ENCODE measurements at places on chromosomes 13 and 19.

GRCh38 chr19:1884291-1884718 lies 991 bp downstream of the ABHD17A start:
- no peak for DNase-seq

DNA sequence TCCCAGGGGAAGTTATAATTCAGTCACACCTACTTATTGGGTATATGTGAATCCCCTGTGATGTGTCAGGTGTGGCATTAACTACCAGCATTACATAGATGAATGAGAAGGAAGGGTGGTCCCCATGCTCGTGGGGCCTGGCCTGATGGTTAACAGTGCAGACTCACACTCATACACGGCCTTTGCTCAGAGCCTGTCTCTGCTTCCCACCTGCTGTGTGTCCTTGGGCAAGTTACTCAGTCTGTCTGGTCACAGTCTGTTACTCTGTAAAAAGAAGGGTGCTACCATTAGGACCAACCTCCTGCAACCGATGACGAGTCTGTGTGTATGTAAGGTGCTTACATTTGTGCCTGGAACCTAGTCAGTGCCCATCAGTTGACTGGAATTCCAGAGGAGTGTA lies 23.8 kb downstream of the SAFB start:
- no peak for DNase-seq

DNA sequence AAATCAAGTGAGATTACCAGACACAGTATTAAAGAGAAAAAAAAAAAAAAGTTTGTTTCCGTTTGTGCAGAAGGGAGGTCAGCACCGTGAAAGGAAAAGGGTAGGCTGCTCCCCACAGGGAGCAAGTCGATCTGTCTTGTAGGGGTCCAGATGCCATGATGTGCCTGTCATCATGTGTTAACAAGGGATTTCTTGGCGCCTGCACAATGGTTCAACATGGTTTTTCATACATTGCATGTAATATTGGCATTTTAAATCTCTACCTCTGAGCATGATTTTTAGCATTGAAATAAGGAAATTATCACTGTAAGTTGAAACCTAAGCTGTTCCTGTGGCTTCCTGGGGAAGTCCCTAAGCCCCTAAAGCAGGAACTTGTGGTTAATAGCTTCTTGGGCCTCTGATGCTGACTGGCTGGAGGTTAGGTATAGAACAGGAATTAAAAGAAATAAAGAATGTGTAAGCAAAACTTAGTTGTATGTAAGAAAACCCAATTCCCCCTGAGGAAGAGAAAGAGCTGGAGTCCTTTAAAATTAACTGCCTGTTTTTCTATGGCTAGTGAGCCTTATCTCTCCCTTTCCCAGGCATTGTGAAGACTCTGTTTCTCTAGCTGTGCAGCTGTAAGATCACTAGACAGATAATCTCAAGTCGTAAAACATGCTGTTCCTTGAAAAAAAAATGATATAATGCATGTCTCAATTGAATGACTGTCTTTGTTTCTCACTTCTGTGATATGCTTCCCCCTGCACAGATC lies 7.4 kb upstream of the FCGBP start:
- no peak for DNase-seq

DNA sequence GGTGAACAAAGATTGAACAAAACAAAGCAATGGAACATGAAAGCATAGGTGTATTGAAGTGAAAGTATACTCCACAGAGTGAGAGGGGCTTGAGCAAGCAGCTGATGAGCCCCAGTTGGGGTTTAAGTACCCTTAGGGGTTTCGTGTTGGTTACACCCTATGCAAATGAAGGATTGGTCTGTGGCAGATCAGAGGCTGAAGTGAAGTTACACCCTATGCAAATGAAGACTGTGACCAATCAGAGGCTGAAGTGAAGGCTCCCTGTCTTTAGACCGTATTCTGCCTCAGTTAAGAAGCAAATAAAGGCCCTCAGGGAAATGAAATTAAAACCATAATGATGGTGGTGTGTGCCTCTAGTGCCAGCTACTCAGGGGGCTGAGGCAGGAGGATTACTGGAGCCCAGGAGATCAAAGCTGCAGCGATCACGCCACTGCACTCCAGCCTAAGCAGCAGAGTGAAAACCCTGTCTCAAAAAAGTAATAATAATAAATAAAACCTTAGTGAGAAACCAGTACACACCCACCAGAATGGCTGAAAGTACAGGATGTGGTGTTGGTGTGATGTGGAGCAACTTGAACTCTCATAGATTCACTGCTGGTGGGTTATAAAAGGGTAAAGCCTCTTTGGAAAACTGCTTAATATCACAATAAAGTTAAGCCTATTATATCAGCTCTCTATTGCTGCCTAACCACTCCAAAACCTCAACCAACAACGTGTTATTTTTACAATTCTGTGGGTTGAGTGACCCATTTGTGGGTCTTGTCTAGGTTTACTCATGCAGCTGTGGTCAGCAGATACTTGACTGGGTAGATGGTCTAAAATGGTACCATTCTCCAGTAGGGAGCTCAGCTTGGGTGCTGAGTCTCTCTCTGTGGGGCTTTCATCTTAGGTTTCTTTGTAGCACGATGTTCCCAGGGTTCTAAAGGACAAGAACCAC lies 12.8 kb upstream of the UPF3A start:
- no peak for DNase-seq

- no peak for DNase-seq
These were observed 16.8 kb upstream of the ADPRHL1 start for GRCh38 chr13:113470073-113470472.

DNA sequence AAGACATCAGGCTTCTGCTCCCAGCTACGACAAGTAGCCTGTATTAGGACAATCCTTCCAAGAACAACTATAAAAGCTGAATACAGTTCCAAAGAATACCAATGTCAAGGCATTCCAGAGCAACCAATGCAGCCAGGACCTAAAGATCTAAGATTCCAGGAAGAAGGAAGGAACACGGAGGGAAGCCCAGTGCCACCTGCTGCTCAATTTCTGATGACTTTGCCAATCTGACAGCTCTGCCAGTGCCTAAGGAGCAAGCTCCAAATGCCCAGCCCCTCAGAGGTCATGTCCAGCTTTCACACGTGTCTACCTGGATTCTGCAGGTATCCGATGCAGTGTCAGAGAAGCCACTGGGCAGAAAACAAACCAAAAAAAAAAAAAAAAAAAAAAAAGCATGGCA lies 164.4 kb downstream of the IRS2 start:
- DNase-seq, result no peak

- DNase-seq, result no peak
These were observed 198.4 kb downstream of the DLEU7 start for GRCh38 chr13:50645092-50645491.

DNA sequence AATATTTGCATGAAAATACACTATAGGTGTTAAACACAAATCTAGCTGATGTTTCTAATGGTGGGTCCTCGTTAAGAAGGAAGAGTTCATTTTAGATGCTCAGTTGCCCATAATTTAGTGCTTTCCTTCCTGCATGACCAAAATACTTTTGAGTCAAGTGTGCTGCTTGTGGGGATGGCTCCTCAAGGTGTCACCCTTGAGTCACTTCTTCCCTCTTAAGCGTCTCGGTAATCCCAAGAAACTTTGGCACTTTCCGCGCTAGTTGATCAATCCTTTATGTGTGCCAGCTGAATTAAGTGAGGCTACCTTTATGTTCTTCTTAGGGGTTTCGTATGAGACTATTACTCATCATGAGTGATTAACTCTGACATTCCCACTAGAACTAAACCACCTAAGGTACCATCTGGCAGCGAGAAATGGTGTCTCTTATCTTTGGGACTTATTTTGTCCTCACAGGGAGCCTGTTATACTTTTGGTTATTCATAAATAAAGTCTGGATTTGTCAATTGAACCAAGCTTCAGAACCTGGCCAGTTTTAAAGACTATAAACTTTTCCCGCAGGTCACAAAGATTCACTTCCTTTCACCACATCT lies 106.8 kb downstream of the NHLRC3 start:
- no peak for DNase-seq

DNA sequence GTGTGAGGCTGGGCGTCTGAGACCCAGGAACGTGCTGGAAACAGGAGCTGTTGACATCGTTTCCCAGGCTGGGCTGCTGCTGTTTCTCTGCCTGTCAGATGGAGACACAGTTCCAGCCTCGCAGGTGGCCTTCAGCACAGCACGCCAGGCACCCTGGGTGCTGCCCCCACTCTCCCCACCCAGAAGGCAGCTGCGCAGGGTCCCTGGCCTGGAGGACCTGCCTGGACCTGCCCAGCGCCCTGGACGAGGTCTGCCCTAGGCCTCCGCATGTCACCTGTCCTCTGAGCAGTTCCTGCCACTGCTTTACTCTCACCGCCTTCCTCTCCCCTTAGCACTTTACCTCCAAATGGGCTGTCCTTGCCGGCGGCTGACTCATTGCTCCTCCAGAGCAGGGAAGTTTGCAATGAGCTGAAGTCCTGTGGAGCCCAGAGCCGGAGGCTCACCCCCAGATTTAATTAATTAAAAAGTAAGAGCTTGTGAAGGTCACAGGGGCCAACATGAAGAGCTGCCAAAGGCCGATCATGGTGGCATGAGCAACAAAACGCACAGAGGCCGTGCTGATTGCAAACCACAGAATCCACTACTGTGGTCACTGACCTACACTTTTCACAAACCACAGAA lies 32.2 kb downstream of the C13orf46 start:
- no peak for DNase-seq

- DNase-seq, result no peak
These were observed 9.7 kb upstream of the DPRX start for GRCh38 chr19:53621885-53622740.

- no peak for DNase-seq
These were observed 768.6 kb downstream of the UQCRFS1 start for GRCh38 chr19:28444362-28444761.

- no peak for DNase-seq
These were observed 19.6 kb downstream of the AP2A1 start for GRCh38 chr19:49786376-49786820.

- DNase-seq, result no peak
These were observed 396.7 kb downstream of the RFC3 start for GRCh38 chr13:34214686-34215085.

DNA sequence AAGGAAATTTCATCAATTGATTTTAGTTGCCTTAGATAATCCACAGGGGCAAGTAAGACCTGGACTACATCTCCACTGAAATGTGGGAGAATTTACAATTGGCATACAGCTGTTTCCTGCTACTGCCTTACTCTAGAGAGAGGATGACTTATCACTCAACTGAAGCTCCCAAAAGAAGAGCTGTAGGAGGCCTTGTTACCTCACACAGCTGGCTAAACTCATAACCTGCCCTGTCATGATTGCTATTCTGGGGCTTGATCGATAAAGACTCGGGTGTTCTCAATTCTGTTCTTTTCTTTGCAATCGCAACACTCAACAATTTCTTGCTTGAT lies 1396.4 kb downstream of the EFNB2 start:
- no peak for DNase-seq

- no peak for DNase-seq
These were observed 796 bp downstream of the ZNF304 start for GRCh38 chr19:57351867-57352266.

DNA sequence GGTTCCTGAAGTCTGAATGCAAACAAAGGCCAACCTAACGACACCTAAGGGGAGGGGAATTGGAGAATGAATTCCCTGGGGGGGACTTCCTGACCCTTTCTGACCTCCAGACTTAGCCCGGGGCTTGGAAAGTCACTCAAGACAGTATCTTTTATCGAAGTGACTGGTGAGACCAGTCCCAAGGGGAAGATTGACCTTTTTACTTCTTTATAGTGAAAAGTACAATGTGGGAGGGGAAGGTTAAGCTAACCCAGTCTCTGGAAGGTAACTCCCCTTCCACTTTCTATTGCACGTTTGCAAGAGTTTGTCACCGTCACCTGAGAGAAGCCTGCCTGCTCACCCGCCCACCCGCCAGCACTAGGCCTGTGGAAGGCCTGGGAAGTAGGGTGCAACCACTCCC lies 111.9 kb downstream of the EFNB2 start:
- DNase-seq, result no peak

DNA sequence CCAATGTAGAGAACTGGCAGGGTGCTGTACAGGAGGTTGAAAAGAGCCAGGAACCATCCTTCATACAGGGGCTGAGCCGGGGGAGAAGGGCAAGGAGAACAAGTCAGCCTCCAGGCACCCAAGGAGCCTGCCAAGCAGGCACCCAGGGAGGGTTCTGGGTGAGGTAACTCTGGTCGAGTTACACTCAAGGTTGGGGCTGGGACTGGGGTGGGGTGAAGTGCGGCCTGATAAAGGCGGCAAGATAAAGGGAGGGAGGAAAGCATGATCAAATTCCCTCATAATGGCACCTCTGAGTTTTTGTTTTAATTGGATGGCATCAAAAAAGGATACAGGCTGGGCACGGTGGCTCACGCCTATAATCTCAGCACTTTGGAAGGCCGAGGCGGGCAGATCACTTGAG lies 25.0 kb downstream of the ATP8B3 start:
- no peak for DNase-seq

- no peak for DNase-seq
These were observed 254.3 kb upstream of the SLITRK1 start for GRCh38 chr13:84136582-84136981.

DNA sequence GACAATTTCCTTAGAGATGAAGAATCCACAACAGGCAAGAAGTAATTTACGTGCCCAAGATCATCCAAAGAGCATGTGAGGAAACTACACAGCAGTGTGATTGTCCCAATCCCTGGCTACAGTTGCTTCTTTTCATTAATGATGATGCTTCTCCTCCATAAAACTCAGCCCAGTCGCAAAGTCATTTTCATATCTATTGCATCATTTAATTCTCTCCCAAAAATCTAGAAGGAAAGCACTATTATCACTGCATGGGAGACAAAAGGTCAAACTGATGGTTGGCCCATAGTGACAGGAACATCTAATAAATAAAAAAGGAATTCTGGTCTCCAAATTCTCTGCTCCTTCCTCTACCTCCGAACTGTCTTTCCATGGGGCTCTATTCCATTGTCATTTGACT lies 103.5 kb upstream of the SERP2 start:
- no peak for DNase-seq

- peak; percentile 77 for DNase-seq
These were observed 829 bp downstream of the B3GLCT start for GRCh38 chr13:31200637-31200971.

DNA sequence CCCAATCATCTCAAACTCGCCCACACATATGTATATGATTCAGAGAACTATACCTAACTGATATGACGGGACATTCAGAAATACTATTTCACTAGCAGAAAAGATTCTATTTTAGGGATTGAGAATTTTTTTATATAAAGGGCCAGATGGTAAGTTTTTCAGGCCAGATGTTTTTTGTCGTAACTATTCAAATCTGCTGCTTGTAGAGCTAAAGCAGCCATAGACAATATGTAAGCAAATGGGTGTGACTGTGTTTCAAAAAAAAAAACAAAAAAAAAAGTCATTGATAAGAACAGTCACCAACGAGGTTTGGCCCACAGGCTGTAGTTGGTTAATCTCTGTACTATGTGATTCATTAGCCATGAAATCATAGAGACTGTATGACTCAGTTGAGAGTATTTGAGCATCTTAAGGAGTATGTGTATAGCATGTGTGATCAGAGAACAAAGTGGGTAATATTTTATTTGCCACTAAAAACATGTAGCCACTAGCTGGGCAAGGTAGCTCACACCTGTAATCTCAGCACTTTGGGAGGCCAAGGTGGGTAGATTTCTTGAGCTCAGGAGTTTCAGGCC lies 2724.7 kb downstream of the PCDH9 start:
- no peak for DNase-seq

DNA sequence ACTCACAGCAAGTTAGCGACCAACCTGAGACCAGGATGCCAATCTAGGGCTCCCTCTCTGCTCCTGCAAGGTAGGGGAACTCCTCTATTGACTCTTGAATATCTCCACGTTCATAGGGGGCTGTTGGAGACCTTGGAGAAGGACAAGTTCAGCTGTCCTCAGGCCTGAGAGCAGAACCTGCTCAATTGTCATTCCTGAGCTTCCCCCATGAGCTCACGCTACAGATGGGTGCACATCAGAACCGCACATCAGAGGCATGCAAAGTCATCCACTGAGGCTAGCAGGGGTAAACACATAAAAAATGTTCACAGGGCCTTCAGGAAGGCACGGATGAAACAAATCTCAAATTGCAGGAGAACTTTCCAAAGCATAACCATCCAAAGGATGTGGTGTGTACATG lies 168.8 kb upstream of the ZNF507 start:
- no peak for DNase-seq
